ENCODE measurements at places on chromosomes 11 and 22. TPM values are rescaled to one million over a fixed set of nuclear protein-coding genes. Genes with fewer than 3 reads are reported as not detected.

PRR33 gene
- 0.08 TPM for polyA plus RNA-seq

OR51B5 gene
- 0.10 TPM for polyA plus RNA-seq

WNT11 gene
- 2.7 TPM for polyA plus RNA-seq

RBFOX2 gene
- polyA plus RNA-seq = 23.4 TPM

TOM1 gene
- polyA plus RNA-seq = 64.4 TPM

SLC1A2 gene
- polyA plus RNA-seq = 0.70 TPM

FREY1 gene
- 0.28 TPM for polyA plus RNA-seq

SPTBN2 gene
- polyA plus RNA-seq = 4.7 TPM

SSTR3 gene
- 0.87 TPM for polyA plus RNA-seq

BEST1 gene
- 6.1 TPM for polyA plus RNA-seq

OR4D5 gene
- polyA plus RNA-seq = not detected

CFAP300 gene
- polyA plus RNA-seq = 11.9 TPM

IRF7 gene
- 62.1 TPM for polyA plus RNA-seq
